ENCODE measurements at places on chromosomes 3 and 15.

DNA sequence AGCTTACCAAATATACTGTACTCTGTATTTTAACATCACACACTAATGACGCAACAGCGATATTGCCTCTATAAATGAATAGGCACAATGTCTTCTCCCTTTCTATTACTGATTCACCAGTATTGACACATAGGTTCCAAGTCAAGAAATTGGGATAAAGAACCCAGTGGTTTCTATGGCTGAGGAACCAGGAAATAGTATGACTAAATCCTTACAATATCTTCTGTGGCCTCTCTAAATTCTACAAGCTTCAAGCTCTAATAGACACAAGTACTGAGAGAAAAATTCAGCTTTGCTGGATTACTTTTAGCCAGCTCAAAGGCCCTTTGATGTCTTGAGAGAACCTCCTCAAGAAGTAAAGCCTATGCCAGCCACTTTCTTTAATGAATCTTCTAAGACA, 162.5 kb downstream of the DPH6 start:
- no peak for DNase-seq

DNA sequence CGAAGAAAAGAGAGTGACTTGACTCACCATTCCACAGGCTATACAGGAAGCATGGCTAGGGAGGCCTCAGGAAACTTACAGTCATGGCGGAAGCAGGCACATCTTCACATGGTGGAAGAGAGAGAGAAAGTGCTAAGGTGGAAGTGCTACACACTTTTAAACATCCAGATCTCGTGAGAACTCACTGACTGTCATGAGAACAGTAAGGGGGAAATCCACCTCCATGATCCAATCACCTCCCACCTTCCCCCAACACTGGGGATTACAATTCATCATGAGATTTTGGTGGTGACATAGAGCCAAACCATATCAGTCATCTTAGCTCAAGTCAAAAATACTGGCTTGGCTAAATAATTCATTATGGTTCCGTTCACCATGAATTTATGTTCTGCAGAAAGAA, 45.3 kb upstream of the NEDD4 start:
- no peak for DNase-seq

DNA sequence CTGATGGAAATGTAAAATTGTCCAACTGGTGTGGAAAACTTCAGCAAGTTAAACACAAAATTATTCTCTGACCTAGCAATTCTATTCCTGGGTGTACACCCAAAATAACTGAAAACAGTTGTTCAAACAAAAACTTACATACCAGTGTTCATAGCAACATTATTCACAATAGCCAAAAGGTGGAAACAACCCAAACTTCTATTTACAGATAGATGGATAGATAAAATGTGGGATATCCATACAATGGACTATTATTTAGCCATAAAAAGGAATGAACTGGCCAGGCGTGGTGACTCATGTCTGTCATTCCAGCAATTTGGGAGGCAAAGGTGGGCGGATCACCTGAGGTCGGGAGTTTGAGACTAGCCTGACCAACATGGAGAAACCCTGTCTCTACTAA, 6.9 kb upstream of the VWA5B2 start:
- DNase-seq: no peak

GRCh38 chr15:68585574-68586273, 6.9 kb downstream of the CORO2B start:
- DNase-seq: no peak

- DNase-seq: no peak
These were observed 17.9 kb downstream of the RIOX2 start for GRCh38 chr3:97954228-97954827.

DNA sequence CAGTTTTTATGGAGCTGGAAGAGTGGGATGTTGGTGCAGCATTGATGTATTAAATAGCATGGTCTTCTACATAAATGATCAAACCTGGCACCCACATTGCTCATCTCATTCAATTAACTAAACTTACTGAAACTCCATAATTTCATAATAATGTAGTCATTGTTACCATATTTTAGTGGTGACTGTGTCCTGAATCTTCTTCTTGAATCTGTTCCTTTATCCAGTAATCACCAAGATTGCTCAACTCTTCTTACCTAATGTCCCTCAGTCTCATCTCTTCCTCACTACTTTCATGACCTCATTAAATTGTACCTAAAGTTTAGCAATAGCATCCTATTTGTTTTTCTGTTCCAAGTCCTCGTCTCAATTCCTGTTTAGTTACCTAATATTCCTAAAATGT, 69.8 kb downstream of the FGF7 start:
- DNase-seq: no peak

GRCh38 chr3:139157161-139157932, 112.7 kb upstream of the PRR23C start:
- DNase-seq: no peak

- no peak for DNase-seq
These were observed 26.1 kb downstream of the TFRC start for GRCh38 chr3:196055683-196056270.

GRCh38 chr3:140394488-140395133, 283.3 kb upstream of the TRIM42 start:
- DNase-seq: no peak

GRCh38 chr3:125313060-125313635, 62.0 kb downstream of the ZNF148 start:
- no peak for DNase-seq

DNA sequence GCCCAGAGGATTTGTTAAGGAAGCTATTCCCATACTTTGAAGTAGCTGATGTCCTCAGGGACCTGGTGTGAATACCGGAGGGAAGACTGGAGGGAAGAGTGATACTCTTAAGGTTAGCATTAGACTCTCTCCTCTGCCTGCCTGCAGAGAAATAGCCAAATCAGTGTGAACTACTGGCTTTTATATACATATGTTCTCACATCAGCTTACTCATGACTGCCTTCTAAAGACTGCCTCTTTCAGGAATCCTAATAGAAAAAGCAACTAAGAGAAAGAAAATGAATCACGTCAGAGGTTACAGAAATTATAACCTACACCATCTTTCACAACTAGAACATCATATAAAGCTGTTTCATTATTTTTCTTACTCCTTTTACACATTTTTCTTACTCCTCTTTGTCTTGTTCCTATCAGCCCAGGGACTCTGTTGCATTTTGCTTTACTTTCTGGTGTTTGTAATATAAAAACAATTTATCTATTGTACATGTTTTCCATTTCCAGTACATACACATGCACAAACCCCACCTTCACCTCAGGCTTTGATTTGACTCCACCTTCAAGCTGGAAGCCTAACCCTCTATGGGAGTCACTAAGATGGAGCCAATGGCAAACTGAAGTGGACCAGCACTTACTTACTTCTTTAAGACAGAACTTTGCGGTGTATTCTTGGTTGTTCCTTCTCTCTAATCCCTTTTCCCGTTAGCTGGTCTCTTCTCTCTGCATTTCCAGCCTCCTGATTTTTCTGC, 257.7 kb upstream of the UBE2E1 start:
- DNase-seq: no peak

DNA sequence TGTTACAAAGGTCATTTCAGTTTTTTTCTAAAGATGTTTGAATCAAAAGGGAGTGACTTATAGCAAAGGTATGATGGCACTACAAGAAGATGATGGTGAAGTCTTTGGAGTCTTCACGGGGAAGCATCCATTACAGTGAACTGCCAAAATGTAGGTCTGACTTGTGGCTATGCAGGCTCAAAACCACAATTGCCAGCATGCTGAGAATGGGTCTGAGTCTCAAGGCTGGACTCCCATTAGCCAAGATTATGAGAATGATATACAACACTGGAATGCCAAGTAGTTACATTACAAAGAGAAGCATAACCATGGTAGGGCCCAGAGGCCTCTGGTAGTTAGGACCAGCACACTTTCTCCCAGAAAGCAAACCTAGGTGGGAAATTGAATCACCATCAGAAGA, 194.2 kb downstream of the MTHFS start:
- DNase-seq: no peak

- no peak for DNase-seq
These were observed 83.0 kb upstream of the LMOD3 start for GRCh38 chr3:69205385-69205784.

DNA sequence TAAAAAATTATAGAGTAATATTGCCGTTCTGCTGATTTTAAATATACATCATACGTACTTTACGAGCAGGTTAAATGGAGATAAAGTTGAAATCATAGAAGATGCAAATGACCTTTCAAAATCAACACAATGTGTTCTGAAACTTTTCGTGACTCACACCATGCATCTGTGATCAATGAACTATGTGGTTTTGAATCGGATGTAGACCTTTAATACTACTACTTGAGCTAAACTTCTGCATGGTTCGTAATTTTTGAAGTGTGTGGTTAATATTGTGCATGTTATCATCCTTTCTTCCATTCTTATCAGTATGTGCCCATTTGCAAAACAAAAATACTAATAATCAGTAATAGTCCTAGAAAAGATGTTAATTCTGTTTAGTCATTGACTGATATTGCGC, 58.9 kb downstream of the GASK1A start:
- no peak for DNase-seq

GRCh38 chr3:83460052-83460451, 1498.7 kb upstream of the CADM2 start:
- no peak for DNase-seq

GRCh38 chr15:48330855-48331795, at the start of gene DUT:
DUT (plus strand) TSS chr15:48331429; CDS start chr15:48331516, 87 bp downstream.
- peak; percentile 25 for DNase-seq

- DNase-seq: no peak
These were observed 21.2 kb downstream of the ALS2CL start for GRCh38 chr3:46672349-46672695.

DNA sequence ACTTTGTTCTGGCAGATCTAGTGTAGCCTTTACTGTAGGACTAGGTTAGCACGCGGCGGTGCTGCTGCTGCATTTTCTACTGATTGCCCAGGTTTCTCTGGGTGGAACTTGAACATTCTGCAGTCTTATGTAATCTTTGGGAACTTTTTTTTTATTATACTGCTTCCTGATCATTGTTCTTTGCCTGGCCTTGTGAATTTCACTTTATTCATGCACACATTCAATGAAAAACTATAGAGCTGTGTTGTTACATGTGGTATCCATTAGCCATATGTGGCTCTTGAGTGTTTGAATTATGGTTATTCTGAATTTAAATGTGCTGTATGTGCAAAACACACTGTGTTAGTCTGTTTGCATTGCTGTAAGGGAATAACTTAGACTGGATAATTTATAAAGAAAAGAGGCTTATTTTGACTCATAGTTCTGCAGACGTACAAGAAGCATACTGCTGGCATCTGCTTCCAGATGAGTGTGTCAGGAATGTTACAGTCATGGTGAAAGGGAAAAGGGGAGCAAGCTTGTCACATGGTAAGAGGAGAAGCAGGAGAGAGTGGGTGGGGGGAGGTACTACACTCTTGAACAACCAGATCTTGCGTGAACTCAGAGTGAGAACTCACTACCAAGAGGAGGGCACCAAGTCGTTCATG, 26.5 kb downstream of the MEF2A start:
- DNase-seq: no peak

- DNase-seq: no peak
These were observed 116.1 kb downstream of the ANP32A start for GRCh38 chr15:68704496-68705021.

- DNase-seq: no peak
These were observed 5.2 kb upstream of the YEATS2 start for GRCh38 chr3:183692436-183692835.

DNA sequence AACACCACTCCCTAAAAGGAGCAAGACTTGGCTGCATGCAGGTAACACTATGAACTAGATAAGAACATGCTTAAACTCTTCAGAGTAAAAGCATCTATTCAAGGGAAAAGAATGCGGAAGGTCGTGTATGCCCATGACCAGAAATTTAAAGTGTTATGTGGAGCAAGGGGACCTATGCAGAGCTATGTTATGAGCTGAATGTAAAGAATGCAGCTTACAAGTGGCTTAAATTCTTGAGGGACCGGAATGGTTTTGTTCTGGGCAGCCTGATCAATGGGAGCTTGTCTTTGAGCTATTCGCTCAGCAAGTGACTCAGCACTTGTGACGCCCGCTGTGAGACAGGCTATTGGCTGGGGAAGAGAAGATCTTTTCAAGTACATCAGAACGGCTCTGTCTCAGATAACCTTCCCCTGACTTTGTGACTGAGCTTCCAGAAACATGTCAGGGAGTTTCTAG, 367.5 kb upstream of the THBS1 start:
- no peak for DNase-seq

GRCh38 chr3:127711896-127712295, 39.1 kb downstream of the ABTB1 start:
- no peak for DNase-seq

DNA sequence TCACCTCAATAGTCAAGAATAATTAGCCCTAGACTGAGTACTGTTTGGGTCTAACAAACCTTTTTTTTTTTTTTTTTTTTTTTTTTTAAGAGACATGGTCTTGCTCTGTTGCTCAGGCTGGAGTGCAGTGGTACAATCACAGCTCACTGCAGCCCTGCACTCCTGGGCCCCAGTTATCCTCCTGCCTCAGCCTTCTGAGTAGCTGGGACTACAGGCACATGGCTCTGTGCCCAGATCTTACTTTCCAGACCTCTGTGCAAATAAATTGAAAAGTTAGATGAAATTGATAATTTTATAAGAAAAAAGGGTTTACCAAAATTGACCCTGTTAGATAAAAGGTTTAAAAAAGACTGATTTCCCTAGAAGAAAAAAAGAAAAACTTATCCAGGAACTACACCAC, 79.0 kb downstream of the NR2E3 start:
- DNase-seq: no peak

- no peak for DNase-seq
These were observed 143.1 kb downstream of the DIPK2A start for GRCh38 chr3:144114767-144115166.

DNA sequence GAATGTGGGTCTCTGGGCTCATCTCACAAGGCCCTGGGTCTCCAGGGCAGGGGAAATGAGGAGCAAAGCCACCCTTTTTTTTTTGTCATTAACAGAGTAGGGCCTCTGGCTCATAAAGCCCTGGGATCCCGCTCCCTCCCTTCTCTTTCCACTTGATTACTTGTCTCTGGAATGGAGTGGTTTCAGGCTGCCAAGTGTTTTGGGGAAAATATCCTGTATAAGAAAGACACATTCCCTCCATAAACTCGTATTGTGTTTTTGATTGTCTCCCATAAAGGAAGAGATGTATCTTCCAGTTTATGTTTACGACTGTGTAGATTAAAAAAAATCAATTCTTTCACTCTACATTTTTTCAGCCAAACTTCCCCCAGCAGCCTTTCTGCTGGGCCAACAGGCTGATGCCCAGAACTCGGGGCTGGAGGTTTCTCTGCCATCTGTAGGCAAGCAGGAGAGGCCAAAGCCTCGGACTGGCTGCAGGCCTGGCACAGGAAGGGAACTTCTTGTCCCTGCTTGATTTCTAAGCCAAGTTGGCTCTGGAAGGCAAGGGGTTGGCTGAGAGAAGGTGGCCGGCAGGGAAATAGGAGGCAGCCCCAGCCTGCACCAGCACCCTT, 49.4 kb upstream of the INSYN1 start:
- DNase-seq: no peak

- no peak for DNase-seq
These were observed 90.5 kb upstream of the PLCL2 start for GRCh38 chr3:16794257-16794656.

DNA sequence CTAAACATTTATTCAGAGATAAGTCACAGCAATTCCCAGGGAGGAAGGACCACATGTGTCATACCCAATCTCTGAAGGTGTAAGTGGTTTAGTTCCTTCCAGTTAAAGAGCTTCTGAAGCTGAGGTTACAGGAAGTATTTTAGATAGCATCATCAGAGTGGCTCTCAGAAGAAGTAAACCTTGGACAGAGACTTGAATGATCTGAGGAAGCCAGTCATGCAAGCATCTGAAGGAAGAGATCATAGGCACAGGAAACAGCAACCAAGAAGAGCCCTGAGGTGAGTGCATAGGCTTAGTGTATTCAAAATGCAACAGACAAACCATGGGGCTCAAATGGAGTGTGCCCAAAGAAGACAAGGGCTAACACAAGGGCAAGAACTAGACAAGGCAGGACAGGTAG, 210.3 kb downstream of the ULK4 start:
- DNase-seq: no peak

- DNase-seq: no peak
These were observed 205.4 kb downstream of the EPHB1 start for GRCh38 chr3:135000465-135000864.

All from esophagus squamous epithelium (tissue), 5 donors.